Right atrium auricular region (tissue), 2 donors: ENCODE measurements at places on chromosomes 12 and 14.

GRCh38 chr12:52314511-52314910, 6.7 kb downstream of the KRT83 start:
- H3K27ac ChIP-seq, result no peak overlapping the region
- no peak for DNase-seq
- no peaks in the 10 kb centered on the region for H3K36me3 ChIP-seq
- no peak overlapping the region for H3K4me3 ChIP-seq

DNA sequence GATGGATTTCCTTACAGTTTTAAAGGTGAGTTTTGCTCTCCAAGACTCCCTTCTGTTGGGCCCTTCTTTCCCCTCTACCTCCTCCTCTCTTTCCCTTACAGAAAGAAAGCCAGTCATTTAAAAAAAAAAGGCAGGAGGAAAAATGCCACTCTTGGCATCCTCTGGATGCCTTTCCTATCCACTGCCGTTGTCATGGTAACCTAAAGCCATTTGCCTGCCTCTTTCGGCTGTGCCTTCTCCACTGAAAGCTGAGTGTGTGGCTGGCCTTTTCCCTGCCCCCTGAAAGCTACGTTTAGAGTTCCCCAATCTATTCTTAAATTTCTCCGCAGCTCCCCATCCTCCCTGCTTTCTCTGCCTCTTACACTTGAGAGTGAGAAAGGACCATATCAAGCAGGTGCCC, 67.1 kb downstream of the TUNAR start:
- no peak overlapping the region for H3K27ac ChIP-seq
- no peak overlapping the region for H3K4me3 ChIP-seq
- no peaks in the 10 kb centered on the region for H3K36me3 ChIP-seq
- no peaks in the 10 kb centered on the region for H3K4me1 ChIP-seq

DNA sequence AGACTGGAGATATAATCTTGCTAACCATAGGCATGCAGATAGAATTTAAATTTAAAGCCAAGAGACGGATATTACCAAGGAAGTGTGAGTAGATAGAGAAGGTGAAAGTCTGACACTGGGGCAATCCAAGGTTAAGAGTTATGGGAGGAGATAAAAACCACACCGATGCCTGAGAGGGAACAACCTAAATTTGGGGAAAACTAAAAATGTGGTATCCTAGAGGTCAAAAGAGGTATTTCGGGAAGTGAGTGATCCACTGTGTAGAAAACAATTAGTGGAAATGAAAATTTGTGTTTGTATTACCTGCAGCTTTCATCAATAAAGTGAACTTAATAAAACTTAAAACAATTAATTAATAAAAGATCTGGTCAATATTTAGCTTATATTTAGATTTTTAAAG, 269.0 kb upstream of the RPL10L start:
- H3K27ac ChIP-seq, result no peak overlapping the region
- no peak overlapping the region for H3K4me3 ChIP-seq
- no peaks in the 10 kb centered on the region for H3K27me3 ChIP-seq
- no peaks in the 10 kb centered on the region for H3K36me3 ChIP-seq
- DNase-seq, result no peak

DNA sequence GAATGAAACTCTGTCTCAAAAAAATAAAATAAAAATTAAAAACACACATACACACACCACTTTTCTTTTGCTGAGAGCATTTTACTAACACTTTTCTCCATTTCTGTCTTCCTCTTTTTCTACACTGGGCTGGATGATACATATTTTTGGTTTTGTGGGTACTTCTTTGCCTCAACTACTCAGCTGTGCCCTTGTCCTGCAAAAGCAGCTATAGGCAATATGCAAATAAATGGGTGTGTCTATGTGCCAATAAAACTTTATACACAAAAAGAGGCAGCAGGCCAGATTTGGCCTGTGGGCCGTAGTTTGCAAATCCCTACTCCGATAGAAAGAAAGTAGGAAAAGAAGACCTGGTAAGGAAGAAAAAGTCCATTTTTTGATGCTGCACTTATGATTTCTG, 6.5 kb downstream of the CLMN start:
- peak overlapping the region; percentile 50 for H3K27ac ChIP-seq
- H3K27me3 ChIP-seq, result no peaks in the 10 kb centered on the region
- no peaks in the 10 kb centered on the region for H3K36me3 ChIP-seq
- DNase-seq, result no peak

- no peaks in the 10 kb centered on the region for H3K36me3 ChIP-seq
- no peaks in the 10 kb centered on the region for H3K27me3 ChIP-seq
- no peak overlapping the region for H3K4me3 ChIP-seq
- DNase-seq, result no peak
- H3K27ac ChIP-seq, result peak overlapping the region; percentile 79
Measured at GRCh38 chr12:29314416-29314815, 66.6 kb downstream of the ERGIC2 start.

DNA sequence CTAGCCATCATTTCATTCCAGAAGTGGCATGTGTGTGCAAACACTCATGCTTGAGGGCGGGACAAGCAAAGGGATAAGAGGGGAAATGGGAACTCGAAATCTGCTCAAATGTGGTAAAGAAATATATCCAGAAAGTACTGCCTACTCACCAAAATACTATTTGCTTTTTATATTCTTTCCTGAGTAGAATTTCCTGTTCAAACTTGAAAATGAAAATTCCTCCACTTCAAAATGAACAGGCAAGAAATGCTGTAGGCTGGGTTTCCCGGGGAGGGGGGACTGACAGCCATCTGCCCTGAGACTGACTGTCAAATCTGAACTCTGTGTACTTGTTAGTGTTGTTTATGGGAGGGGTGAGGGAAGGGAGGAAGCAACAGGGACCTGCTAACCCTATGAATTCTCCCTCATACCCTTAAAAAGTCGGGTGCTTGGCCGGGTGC, 34.6 kb downstream of the NTF3 start:
- no peaks in the 10 kb centered on the region for H3K36me3 ChIP-seq
- no peak overlapping the region for H3K4me3 ChIP-seq
- no peak for DNase-seq
- no peak overlapping the region for H3K27ac ChIP-seq

DNA sequence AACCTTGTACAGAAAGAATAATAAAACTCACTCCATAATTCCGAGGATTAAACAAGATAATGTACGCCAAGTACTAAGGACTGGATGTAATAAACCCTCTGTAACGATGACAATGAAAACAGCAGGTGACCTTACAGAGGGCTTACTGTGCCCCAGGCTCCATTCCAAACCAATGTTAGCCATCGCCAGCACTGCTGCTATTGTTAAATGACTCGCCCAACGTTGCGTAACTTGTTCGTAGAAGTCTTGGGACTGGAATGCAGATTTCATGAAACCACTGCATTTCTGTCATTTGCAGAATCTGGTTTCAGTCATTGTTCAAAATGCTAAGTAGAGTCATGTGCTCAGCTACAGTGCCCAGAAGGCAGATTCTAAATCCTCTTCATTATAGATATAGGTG, 728 bp upstream of the STON2 start:
- peak overlapping the region; percentile 73 for H3K27ac ChIP-seq
- H3K27me3 ChIP-seq, result no peaks in the 10 kb centered on the region
- H3K36me3 ChIP-seq, result no peaks in the 10 kb centered on the region
- no peaks in the 10 kb centered on the region for H3K4me1 ChIP-seq
- no peak overlapping the region for H3K4me3 ChIP-seq
